ENCODE measurements at places on chromosomes 12 and 14.

GRCh38 chr12:116703214-116703795, 34.6 kb downstream of the SPRING1 start:
- peak; percentile 65 for DNase-seq

DNA sequence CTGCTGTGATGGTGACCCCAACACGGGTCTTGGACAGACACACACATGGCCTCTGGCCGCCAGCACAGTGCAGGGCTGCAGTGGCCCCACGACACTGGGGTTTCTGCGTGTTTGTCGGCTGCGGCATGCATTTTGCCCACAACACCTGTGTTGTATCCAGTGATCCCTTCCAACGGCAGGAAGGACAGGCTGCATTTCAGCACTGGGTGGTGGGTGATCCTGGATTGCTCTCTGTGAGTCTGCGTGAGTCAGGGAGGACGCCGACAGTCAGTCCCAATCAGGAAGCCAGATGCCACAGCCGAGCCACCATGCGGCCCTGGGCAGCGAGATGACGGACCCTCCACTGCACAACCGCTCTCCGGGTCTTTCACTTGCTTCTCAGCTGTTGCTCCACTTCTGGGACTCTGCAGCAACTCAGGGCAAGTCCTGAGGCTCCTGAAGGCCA, 20.6 kb downstream of the LRTM2 start:
- no peak for DNase-seq

DNA sequence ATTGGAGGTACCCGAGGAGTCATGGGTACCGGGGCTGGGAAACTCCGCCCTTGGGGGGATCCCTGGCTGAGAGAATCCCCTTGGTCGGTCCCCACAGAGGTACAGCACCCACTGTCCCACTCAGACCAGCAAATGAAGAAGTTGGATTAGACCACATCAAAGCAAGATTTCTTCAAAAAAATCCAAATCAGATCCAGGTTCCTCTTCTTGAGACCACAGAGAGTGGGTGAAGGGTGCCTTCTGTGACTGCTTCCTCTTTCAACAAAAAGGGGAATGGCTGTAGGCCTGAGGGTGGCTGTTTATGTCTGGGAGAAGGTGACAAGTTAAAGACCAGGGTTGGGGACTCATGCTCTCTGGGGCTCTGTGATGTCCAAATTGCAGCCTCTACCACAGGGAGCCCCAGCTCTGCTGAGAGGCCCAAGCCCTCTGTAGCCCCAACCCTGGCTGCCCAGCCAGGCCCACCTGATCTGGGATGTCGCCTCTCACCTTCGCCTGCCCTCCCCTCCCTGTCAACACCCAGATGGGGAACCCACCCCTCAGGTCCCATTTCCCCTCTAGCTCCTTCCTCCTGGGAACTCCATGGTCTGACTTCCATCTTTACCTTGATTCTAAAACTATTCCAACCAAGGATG, 50.9 kb downstream of the ZFP36L1 start:
- DNase-seq: no peak

GRCh38 chr12:86572455-86572854, 316.3 kb upstream of the MGAT4C start:
- no peak for DNase-seq

DNA sequence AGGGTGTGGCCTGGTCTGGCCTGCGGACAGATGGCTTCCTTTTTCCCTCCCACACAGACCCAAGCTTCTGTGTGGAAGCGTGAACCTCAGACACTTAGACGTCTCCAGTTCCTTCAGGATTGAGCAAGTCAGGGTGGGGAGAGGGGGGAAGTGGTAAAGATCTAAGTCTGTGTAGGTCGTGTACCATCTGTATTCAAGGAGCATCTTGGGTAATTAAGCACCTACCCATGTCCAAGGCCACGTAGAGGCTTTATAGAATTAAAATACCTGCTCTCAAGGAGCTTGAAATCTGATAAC, 1.7 kb downstream of the AVIL start:
- DNase-seq: no peak

DNA sequence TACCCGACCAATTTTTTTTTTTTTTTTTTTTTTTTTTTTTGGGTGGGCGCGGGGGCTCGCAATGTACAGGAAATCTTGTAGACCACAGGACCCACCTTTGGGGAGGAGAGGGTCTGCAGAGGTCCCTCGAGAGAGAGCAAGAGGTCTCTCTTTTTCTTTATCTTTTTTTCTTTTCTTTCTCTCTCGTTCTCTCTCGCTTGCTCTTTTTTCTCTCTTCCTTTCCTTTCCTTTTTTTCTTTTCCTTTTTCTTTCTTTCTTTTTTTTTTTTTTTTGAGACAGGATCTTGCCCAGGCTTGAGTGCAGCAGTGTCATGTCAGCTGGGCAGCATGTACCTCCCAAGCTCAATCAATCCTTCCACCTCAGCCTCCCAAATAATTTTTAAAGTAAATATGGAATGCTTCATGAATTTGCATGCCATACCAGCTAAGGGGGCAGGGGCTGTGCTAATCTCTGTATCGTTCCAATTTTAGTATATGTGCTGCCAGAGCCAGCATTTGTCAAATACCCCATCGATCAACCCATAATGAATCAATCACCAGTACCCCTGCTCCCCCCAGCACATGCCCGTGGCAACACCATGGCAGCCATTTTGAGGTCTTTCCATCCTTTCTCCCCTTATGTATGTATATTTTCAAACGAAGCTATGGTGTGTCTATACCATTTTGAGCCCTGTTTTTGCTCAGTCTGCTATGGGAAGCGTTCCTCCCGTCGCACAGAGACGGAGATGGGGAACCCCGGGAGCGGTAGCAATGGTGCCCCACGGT, 9.3 kb downstream of the PAPLN start:
- DNase-seq: no peak

GRCh38 chr14:65302571-65303189, 109.8 kb upstream of the FUT8 start:
- peak; percentile 66 for DNase-seq

DNA sequence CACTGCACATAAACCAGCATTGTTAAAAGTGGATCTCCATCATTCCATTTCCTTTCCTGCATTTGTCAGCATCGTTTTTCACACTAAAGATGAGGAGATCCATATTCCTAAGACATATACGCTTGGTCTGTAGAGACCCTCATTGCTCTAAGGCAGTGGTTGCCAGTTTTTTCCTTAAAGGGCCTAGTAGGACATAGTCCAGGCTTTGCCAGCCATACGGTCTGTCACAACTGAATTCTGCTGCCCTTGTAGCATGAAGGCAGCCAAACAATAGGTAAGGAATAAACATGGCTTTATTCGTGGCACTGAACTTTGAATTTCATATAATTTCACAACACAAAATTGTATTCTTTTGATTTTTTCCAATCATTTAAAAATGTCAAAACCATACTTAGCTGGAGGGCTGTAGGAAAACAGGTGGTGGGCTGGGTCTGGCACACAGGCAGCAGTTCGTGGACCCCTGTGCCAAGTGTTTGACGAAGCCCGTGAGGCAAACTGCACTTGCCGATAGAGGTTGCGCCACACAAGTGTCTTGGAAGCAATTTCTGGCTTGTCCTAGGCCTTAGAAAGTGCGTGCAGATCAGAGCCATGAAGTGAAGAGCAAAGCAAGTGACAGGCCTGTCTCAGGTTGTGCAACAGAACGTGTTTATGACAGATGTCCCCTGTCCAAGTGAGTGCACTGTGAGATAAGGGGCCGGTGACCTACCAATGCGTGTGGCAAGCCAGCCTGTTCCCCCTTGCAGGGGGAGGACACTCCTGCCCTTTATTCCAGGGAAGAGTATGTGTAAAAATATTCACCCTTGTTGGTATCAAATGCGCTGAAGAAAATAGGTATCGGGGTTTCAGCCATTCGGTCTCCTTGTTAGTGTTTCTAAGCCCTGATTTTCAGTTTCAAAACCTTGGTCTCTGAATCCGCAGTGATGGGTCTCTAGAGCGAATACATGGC, 916 bp upstream of the CHPT1 start:
- peak; percentile 29 for DNase-seq

DNA sequence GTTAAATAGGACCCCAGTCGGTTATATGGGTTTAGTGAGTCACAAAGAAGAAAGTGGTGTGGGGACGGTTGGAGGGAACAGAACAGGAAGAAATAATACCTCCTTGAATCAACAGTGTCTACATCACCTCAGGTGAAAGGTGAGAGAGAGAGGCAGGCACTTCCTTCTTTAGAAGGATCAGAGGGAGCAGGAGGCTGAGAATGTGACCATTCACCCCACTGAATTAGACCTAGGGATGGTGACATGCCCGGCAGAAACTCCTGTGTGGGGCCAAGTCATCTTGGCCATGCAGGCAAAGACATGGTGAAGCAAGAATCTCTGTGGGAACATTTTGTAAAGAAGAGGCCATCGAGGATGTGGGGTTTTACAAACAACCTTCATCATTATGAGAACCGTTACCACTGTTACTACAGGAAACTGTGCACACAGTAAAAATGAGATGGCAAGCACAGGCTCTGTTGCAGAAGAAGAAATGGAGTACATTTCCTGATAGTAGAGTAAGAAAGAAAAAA, 1196.9 kb downstream of the VRK1 start:
- DNase-seq: no peak

DNA sequence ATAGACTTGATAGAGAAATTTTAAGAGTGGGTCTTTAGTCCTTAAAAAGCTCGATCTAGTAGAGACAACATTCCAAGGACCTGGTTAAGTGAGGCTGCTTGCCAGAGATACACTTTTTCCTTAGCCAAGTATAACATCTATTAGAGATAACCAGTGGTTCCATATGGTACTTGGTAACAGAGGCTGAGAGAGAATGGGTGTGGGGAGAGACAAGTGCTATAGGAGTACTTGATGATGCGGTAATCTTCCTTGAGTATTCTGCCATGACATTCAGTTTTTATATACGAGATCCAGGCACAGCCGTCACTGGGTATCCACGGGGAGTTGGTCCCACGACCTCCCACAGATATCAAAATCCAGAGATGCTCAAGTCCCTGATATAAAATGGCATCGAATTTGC, 77.4 kb upstream of the REP15 start:
- no peak for DNase-seq

DNA sequence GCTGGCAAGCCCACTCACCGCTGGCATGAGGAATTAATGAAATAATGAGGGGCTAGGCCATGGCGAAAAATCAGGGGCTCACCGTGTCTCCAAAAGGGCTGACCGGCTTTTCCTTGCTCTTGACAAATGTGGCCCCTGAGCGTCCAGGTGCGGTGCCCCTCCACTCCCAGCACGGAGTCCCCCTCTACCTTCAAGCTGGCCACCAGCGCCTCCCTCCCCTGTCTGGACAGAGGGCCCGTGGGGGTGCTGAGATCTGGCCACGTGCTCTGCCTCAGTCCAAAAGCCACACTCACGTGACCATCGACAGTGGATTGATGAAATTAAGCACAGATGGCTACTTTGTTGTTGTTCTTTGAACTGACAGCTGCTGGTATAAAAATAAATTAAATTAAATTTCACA, 78.8 kb upstream of the BCL11B start:
- DNase-seq: no peak

GRCh38 chr12:121533394-121534090, 47.3 kb downstream of the KDM2B start:
- DNase-seq: no peak
